ENCODE measurements at places on chromosomes 12 and 14.

GRCh38 chr14:101188571-101188915 lies 285.0 kb upstream of the RTL1 start:
- DNase-seq = no peak

DNA sequence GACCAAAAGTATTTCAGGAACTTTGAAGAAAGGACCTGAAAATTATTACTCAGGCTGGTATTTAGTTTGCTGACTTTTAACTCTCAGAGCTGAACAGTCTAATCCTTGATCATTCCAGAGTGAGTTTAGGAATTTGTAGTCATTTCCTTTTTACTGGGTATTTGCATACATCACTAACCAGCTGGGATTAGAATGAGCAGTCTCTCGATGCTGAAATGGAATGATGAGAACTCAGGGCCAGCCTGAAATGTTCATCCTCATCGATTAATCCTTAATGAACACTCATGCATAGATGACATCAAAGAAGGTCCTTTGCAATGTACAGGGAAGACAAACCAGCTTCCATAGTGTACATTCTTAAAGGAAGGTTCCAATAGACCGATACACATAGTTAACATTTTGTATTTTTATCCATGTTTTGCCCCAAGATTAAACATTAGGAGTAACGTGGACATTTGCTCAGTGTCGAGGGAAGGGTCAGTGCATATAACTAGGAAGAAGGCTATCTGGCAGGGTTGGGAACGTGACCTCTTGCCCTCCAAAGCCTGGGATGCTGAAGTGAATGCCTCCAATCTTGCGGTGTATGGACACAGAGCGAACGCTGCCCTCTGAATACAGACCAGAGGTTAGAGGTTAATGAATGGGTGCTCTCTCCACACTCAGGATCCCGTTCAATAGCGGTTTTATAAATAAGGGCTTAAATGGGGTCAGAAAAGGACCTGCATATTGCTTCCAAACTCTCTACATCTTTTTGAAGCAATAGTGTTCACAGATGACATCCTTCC lies 14.5 kb downstream of the FBXL14 start:
- DNase-seq = no peak

- no peak for DNase-seq
These were observed 310.7 kb upstream of the DCN start for GRCh38 chr12:91493308-91493707.

GRCh38 chr14:24606297-24606696 lies 3.2 kb downstream of the GZMH start:
- no peak for DNase-seq
